Kidney glomerular epithelial cell (primary cell): ENCODE measurements at places on chromosomes 16 and 17.

DNA sequence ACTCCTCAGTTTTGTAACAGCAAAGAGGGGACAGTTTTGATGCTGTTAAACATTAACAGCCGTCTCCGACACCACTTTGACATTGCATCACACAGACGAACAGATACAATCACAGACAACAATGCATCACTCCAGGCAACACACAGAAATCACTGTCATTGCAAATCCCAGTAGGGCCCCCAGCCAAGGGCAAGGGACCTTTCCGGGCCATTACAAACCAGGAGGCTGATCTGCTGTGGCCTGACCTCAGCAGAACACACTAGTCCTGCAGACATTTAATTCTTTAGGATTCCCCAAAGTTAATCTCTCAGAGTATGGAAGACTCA, 136.2 kb upstream of the RCVRN start:
- DNase-seq, result no peak

DNA sequence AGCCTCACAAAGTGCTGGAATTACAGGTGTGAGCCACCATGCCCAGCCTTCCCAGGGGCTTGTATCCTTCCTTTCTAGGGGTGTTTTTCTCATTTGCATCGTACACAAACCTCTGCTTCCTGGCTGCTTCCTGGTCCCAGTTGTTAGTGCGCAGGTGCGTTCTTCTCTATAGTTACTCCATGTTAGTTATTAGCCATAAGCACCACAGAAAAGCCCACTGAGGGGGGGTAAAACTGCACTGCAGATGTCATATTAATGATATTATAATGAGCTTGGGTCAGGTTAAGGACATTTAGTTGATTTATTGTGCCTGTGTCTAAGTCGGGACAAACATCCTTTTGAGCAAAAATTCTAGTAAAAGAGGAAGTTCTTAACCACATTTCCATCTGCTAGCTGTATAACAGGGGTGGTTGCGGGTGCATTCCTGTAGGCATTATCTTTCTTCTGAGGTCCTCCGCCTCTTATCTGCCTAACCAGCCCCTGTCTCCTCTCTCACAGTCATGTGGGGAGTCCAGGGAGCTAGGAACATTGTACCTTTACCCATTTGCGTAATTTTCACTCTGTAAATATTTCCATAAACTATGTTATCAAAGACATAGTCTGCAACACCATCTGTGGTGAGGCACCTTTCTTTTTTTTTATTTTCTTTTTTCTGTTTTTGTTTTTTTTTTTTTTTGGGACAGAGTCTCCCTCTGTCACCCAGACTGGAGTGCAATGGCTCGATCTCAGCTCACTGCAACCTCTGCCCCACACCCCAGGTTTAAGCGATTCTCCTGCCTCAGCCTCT, 23.6 kb upstream of the ATF7IP2 start:
- no peak for DNase-seq

DNA sequence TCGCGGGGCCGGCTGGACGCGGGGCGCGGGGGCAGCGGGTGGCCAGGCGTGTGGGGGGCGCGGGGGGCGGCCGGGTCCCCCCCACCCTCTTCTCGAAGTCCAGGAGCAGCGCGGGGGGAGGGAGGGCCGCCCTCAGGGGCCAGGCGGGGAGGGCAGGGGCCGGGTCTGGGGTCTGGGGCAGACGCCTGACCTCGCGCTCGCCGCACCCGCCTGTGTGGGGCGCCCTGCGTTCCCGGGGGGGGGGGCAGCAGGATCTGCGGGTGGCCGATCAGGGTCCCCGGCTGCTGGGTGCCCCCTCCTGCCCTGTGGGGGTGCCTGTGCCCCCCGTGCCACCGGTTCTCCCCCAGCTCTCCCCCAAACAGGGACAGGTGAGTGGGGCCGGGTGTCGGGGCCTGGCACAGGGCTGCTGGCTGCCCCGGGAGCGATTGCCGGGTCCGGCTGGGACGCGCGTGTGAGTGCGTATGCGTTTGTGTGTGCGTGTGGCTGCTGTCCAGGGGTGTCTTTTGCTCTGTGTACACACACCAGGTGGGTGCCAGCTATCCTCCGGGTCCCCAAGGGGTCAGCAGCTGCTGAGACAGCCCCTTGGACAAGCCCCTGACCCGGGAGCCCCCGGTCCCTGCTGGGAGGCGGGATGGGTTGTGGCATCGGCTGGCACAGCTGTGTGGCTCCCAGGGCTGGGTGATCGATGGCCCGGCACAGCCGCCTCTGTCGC, 663 bp downstream of the PRR35 start:
- DNase-seq, result no peak

- DNase-seq, result no peak
These were observed 3.0 kb downstream of the SSTR5 start for GRCh38 chr16:1075546-1075945.

DNA sequence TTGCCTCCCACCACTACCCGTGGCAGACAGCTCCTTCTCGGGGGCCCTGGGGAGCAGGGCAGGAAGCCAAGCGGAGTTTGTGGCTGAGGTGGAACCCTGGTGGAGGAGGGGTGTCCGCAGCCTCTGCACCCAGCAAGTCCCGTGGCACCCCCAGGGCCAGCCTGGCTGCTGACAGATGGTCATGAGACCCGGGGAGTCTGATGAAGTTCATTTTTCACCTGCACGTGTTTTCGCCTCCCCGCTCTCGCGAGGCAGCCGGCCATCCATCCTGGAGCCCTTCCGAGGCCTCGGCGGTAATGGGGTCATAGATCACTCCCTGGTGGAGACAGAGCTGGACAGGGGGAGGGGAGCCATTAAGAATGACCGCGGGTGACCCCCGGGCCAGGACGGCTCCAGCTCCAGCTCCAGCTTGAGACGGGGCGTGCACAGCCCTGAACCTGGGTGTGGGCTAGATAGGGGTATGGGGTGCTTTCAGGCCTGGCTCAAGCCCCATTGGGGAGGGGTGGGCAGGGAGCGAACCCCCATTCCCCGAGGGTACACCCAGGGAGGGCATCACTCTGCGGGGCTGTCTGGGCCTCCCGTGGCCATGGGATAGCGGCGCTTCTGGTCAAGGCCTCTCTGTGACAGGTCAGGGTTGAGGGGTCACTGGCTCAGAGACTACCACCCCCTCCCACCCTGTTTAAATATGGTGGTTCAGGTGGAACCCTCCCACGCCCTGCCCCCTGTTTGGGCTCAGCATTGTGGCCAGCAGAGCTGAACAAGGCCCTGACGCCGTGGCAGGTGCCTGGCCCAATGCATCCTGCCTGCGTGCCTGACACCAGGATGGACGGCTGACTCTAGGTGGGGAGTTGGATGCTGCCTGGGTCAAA, 227.4 kb upstream of the GSE1 start:
- no peak for DNase-seq

- DNase-seq, result no peak
These were observed 100.1 kb upstream of the TOB1 start for GRCh38 chr17:50966163-50966666.

DNA sequence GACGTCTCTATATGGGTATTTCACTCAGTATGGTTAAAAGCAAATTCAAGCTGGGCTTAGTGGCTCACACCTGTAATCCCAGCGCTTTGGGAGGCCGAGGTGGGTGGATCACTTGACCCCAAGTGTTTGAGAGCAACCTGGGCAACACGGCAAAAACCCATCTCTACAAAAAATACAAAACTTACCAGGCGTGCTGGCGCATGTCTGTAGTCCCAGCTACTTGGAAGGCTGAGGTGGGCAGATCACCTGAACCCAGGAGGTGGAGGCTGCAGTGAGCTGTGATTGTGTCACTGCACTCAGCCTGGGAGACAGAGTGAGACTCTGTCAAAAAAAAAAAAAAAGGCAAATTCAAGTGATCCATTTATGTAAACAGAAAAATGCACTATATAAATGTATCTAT, 1.3 kb upstream of the TNFRSF17 start:
- DNase-seq, result no peak
